T-helper 1 cell treated with Interleukin-12 subunit alpha and Interleukin-12 subunit beta and Interleukin-4 antibody, amounts not matched to agents 30 ng/mL and 1 ng/mL, for 36 hours (primary cell): ENCODE measurements at places on chromosomes 3 and 15. TPM values are rescaled to one million over a fixed set of nuclear protein-coding genes. Genes with fewer than 3 reads are reported as not detected.

Gene SCAP
- total RNA-seq, result 73.3 and 77.0 TPM in 2 replicates

Gene NUP210
- total RNA-seq, result 160 and 161 TPM in 2 replicates

Gene WNT5A
- not detected in 2 replicates for total RNA-seq

Gene RTP2
- not detected in 2 replicates for total RNA-seq

Gene SLC51A
- not detected in 2 replicates for total RNA-seq

Gene SEMA6D
- total RNA-seq, result 0.32 TPM in 1 of 2 replicates, not detected in the other

Gene DNAJA4
- total RNA-seq, result 38.9 and 39.7 TPM in 2 replicates

Gene CCDC191
- total RNA-seq, result 2.6 and 3.6 TPM in 2 replicates

Gene TLR9
- total RNA-seq, result 0.34 and 0.49 TPM in 2 replicates

Gene CHRNA3
- not detected in 2 replicates for total RNA-seq

Gene IL20RB
- 1.6 and 2.0 TPM in 2 replicates for total RNA-seq

Gene SLC9C1
- total RNA-seq, result not detected in 2 replicates

Gene TRPM1
- not detected in 2 replicates for total RNA-seq

Gene HHATL
- total RNA-seq, result not detected in 2 replicates

Gene RBPMS2
- not detected in 2 replicates for total RNA-seq

Gene ZDHHC19
- total RNA-seq, result not detected in 2 replicates

Gene IL17RE
- 2.4 and 2.5 TPM in 2 replicates for total RNA-seq
